ENCODE measurements at places on chromosomes 3 and 15.
A peak's percentile ranks its signal among the peaks of the same experiment; 100 is the strongest.

- DNase-seq = no peak
These were observed 253.4 kb downstream of the VGLL3 start for GRCh38 chr3:86737517-86737916.

- no peak for DNase-seq
These were observed 596.6 kb upstream of the NR2F2 start for GRCh38 chr15:95733931-95734330.

- no peak for DNase-seq
These were observed 203.3 kb downstream of the DTWD1 start for GRCh38 chr15:49823987-49824774.

DNA sequence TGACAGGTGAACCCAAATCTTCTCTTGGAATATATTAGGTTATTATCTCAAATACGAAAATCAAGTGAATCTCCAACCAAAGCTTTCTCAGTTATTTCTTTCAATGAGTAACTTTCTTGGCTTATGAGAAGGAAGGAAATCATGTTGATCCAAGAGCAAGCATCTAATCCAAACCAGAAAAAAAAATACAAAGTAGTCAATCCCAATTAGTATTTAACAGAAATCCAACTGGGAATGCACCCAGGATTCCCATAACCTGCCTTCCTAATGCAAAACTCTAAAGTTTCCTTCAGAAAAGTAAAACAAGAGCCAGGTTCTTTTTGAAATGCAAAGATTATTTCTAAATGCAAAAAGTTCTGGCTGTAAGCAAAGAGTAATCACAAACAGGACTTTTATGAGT, 289.3 kb downstream of the SHOX2 start:
- DNase-seq = no peak

GRCh38 chr15:100571592-100572167, 30.3 kb downstream of the LINS1 start:
- DNase-seq = no peak

DNA sequence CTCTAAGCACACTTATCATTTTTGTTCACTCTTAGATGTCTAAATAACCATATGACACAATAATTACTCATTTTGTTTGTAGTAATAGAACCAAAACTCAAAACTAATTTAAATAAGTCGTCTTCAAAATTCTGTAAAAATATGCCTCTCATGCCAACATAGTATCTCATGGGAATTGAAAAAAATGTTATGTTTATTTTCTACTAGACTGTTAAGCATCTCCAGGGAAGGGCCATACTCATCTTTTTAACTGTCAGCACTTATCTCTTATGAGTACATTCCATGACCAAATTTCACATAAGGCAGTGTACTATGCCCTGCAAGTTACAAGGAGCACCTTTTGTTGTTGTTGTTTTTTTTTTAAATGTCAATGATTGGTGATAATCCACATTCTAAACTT, 18.3 kb upstream of the USF3 start:
- no peak for DNase-seq

- no peak for DNase-seq
These were observed 125.2 kb downstream of the TUSC7 start for GRCh38 chr3:116834816-116835215.

- DNase-seq = no peak
These were observed 171.8 kb downstream of the POTEB3 start for GRCh38 chr15:21268436-21268940.

DNA sequence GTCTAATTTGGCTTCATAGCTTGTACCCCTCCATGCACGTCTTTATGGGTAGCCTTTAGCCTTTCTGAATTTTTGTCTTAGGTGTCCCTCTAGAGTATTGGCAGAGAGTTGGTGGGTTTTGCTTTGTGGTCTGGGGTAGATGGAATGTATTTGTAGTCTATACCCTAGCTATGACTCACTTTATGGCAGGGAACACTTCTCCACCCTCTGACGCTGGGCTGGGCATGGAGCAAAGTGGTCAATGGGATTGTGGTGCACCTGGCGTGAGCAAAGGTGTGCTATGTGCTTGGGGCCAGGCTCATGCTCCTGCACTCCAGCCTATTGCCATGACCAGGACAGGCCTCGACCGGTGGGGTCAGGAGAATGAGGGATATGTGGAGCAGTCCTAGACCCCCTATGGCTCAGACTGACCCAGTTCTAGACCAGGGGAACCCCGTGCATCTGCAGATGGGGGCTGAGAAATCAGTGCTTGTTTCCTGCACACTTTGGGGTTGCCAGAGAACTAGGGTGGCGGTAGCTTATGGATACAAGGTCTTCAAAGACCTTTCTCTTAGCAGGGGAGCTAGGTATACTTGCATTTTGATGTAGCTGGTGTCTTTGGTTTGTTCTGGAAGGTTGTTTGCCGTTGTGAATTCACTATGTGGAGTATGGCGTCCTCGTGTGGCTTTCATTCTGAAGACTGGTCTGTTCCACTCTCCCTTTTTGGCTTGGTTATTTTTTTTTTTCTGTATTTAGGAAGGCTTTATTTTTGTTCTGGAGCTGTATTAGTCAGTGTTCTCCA, 49.4 kb upstream of the RPL32 start:
- DNase-seq = no peak

DNA sequence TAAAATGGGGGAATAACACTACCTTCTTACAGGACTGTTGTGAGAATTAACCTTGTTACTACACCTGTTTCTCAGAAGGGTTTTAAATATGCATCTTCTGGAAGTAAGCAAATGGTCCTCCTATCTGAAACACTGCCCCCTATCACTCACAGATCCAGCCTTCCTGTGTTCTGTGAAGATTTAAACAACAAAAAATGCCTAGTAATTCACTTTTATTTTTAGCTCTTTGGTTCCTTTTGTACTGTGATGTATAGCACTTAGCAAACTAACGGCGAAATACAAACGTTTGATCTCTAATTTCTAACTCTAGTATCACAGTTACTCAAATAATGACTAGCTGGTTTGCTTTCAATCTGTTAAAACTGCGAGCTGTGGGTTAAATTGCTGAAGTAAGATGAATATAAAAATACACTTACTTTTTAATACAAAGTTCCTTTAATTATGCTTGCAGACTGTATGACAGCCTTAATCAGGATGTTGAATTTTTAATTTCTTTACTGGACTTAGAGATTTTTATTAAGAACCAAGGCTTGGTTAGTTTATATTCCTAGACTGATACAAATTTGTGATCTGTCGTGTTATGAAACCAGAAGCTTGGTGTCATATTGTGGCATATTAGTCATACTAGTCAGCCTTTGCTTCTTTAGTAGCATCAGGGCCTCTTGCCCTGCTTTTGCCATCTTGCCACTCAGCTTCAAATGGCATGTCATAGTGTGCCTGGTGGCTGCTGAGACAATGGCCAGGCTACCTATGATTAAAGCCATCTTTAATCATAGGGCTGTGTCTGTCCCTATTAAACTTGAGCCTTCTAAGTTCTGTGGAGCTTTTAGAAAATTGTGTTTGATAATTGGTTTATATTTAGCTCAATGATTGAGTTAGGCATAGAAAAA, 9.2 kb downstream of the EIF3J start:
- DNase-seq = no peak

GRCh38 chr15:29024662-29025061, 138.9 kb downstream of the APBA2 start:
- no peak for DNase-seq

DNA sequence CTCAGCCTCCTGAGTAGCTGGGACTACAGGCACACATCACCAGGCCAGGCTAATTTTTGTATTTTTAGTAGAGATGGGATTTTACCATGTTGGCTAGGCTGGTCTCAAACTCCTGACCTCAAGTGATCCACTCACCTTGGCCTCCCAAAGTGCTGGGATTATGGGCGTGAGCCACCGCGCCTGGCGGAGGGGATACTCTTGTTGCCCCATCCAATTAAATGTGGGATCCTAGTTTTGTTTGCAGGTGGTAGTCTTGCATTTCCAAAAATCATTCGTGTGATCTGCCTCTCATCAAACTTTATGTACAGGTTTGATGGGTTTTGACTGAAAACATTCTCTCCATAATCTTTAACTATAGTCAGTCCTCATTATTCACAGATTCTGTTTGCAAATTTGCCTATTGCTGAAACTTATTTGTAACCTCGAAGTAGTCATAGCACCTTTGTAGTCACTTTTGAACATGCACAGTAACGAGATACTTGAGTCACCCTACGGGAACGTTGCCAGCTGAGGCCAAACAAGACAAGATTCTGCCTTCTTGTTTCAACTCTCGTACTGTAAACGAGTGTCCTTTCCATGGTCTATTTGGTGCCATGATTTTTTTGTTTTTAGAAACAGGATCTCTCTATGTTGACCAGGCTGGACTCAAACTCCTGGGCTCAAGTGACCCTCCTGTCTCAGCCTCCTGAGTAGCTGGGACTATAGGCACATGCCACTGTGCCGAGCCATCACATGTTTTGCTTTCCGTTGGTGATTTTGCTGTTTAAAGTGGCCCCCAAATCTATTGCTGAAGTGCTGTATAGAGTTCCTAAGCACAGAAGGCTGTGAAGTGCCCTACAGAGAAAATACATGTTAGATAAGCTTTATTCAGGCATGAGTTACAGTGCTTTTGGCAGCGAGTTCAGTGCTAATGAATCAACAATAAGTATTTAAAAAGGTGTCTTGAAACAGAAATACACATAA, 8.1 kb upstream of the MAPK6 start:
- DNase-seq = no peak

GRCh38 chr3:154105218-154105975, 15.8 kb upstream of the ARHGEF26 start:
- no peak for DNase-seq

DNA sequence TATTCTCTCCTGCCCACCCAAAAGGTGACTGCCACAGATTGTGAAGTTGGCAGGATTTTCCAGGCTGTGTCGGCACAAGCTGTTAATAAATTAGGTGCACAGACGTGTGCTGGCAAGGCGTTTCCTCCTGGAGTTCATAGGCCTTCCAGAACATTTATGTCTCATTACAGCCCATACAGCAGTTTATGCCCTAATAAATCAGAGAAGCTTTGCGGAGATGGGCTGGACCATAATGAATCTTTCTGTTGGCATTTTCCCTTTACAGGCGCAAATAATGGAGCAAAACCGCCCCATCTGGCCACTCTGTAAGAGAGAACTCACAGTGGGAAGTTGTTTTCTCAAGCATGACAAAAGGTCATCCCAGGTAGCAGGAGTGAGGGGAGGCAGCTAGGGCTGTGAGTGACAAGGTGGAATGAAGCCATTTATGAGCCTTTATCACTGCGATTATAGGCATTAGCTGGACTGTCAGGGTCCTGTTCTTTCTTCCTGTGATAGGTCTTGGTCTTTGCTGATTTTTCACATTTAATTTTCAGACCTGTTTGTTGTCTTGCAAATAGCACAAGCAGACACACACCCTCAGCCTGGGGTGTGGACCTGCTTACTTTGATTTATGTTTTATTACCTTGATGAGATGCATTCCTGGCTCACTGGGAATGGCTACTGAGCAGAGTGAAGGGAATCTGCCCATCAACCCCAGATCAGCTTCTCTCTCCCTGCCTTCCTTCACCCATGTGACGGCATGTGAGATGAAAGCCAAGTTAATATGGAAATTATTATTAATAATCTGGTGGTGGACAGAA, 257.5 kb downstream of the LRTM1 start:
- DNase-seq = peak; percentile 49

- no peak for DNase-seq
These were observed 55.6 kb upstream of the CGNL1 start for GRCh38 chr15:57320631-57321220.

- no peak for DNase-seq
These were observed 775.2 kb upstream of the GOLIM4 start for GRCh38 chr3:168870892-168871291.

- DNase-seq = no peak
These were observed 32.0 kb upstream of the FURIN start for GRCh38 chr15:90836296-90836871.

- no peak for DNase-seq
These were observed 904.6 kb downstream of the PDCD6IP start for GRCh38 chr3:34703053-34703452.

- no peak for DNase-seq
These were observed 160.1 kb downstream of the NEK10 start for GRCh38 chr3:27208961-27209616.

GRCh38 chr3:58102976-58103451, 94.8 kb downstream of the FLNB start:
- DNase-seq = no peak

- no peak for DNase-seq
These were observed 177.5 kb downstream of the STT3B start for GRCh38 chr3:31710123-31710803.

GRCh38 chr3:173397161-173398110, at the start of gene NLGN1:
TSS of gene NLGN1 (plus strand) at chr3:173397744.
- peak; percentile 57 for DNase-seq

DNA sequence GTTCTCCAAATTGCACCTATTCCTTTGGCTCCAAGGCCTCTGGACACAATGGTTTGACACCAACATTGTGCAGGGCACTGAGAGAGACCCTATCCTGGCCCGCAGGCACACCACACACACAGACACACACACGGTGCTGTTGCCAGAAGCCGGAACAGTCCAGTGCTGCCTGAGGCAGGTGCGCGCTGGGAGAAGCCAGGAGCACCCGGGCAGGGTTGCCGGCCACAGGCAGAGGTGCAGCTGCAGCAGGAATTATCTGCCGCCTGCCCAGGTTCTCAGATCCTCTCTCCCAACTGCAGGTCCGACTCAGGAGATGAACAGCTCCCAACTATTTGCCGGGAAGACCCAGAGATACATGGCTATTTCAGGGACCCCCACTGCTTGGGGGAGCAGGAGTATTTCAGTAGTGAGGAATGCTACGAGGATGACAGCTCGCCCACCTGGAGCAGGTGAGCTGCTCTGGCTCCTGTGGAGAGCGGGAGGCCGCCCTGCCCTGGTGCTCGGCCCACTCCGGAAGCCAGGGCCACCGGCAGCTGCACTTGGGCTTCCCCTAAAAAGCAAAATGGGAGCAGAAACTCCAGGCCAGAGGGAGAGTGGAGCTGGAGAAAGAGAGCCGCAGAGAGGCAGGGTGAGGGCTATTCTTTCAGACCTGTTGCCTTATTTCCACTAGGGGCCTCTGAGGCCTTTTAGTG, 42.9 kb downstream of the CHDH start:
- no peak for DNase-seq

DNA sequence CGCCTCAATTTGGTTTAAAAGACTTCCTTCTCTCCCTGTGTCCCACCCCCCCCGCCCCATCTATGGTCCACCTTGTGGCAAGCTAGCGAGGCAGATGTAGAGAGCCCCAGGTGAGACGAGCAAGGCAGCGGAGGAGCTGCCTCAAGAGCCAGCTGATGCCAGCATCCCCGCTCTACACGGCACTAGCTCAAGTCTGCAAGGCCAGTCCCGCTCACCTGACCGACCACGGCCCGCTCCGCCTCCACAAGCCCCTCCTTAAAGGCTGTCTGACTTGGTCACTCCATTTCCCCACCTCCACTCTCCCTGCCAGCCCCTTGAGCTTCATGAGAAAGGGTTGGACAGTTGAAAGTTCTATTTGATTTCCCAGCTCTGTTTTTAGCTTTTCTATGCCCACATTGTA, 56.2 kb upstream of the IGF1R start:
- DNase-seq = no peak

- DNase-seq = no peak
These were observed 11.0 kb downstream of the ISL2 start for GRCh38 chr15:76347482-76348055.

All from NCI-H1417 treated with DMSO at 0.1 percent for 48 hours (cell line).